Adrenal gland (tissue), 19 donors: ENCODE measurements at places on chromosomes 13 and 19. TPM values are rescaled to one million over a fixed set of nuclear protein-coding genes. Genes with fewer than 3 reads are reported as not detected.

Gene ATP13A1
- 51.6 TPM for total RNA-seq

Gene LSR
- total RNA-seq = 106 TPM

Gene FAM83E
- not detected for total RNA-seq

Gene SERTM1
- 0.84 TPM for total RNA-seq

Gene ZNF256
- total RNA-seq = 5.4 TPM

Gene RUBCNL
- total RNA-seq = 5.5 TPM

Gene ZGLP1
- total RNA-seq = 1.2 TPM

Gene ZNF723
- total RNA-seq = not detected

Gene ZNF534
- not detected for total RNA-seq

Gene SLC7A10
- not detected for total RNA-seq

Gene GDF15
- total RNA-seq = 3.6 TPM

Gene CYP4F2
- not detected for total RNA-seq

Gene TRAPPC5
- total RNA-seq = 176 TPM

Gene ZNF570
- 8.8 TPM for total RNA-seq

Gene MAG
- total RNA-seq = 1.5 TPM

Gene CYP4F8
- total RNA-seq = not detected

Gene CCNA1
- total RNA-seq = 0.41 TPM

Gene OVOL3
- total RNA-seq = not detected

Gene SPACA4
- total RNA-seq = not detected

Gene TEX101
- not detected for total RNA-seq

Gene MIDN
- total RNA-seq = 20.0 TPM

Gene ZNF221
- 12.8 TPM for total RNA-seq

Gene DHRS12
- 9.1 TPM for total RNA-seq

Gene LTBP4
- total RNA-seq = 205 TPM

Gene NLRP5
- total RNA-seq = not detected

Gene S1PR2
- 9.5 TPM for total RNA-seq

Gene RNF225
- total RNA-seq = not detected

Gene IZUMO2
- not detected for total RNA-seq

Gene PDX1
- total RNA-seq = not detected

Gene HIPK4
- 0.17 TPM for total RNA-seq

Gene CALR3
- not detected for total RNA-seq

Gene ERICH6B
- not detected for total RNA-seq

Gene LGALS7
- not detected for total RNA-seq

Gene CLIP3
- 7.3 TPM for total RNA-seq

Gene STOML3
- not detected for total RNA-seq

Gene NR2F6
- total RNA-seq = 57.0 TPM

Gene LYL1
- total RNA-seq = 7.1 TPM
